ENCODE measurements at places on chromosomes 2 and 18.

- DNase-seq = no peak
These were observed 331.8 kb downstream of the ALK start for GRCh38 chr2:29589440-29590103.

- no peak for DNase-seq
These were observed 230.4 kb upstream of the COPS8 start for GRCh38 chr2:236855176-236855865.

DNA sequence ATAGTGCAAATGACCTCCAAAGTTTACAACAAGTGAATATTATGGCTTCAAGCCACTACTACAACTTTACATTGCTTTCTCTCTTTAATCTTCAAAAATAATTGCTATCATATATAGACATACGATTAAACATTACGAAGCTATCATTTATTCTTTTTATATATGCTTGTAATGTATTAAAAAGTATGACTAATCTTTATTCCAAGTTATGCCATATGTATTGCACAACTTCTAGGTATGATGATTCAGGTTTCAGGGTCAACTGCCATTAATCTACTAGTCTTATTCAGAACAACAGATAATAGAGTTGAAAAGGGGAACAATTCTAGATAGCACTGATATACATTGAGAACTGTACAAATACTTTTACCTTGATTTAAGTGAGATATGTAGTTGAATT, 506.2 kb upstream of the TMEFF2 start:
- no peak for DNase-seq

- no peak for DNase-seq
These were observed 156.1 kb downstream of the DYSF start for GRCh38 chr2:71609441-71609840.

DNA sequence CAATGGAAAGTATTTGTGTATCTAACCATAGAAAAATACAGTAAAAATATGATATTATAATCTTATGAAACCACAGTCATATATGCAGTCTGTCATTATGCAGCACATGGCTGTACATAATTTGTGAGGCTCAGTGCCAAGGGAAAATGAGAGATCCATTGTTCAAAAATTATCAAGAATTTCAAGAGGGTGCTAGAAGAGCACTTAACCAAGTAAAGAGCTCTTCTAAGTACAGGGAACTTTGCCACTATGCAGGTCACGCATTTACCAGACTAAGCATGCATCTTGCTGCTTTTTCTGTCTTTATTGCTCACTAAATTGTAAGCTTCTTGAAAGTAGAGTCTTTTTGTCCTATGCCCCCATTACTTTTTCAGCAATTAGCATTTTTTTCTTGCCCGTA, 438.0 kb downstream of the LRP1B start:
- DNase-seq = no peak

GRCh38 chr2:165497659-165498317, 28.3 kb downstream of the CSRNP3 start:
- DNase-seq = no peak

GRCh38 chr18:78169174-78169864, 810.3 kb upstream of the SALL3 start:
- no peak for DNase-seq

DNA sequence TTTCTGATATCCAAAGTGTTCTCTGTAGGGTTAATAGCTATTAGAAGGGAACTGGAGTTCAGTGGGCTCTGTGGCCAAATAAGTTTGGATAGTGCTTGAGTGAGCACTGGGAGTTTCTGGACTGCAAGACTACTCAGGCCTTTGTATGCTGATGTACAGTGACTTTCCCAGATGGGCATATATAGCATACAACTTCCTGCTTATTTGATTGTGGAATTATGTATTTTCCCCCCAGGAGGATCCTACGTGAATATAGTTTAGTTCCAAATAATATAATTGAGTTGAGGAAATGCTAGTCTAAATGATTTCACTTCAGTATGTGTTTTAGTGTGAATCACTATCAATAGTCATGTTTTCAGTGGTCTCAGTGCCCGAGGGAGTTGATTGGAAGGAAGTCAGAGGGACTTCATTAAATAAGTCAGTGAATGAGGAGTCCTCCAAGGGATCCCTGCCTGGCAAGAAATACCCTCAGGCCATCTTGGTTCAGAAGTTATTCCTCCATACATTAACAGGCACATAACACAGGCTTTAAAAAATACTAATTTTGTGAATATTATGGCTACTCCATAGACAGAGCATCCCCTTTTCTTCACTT, 251.4 kb downstream of the PRKCE start:
- no peak for DNase-seq

GRCh38 chr2:105749583-105750400, 5.1 kb downstream of the NCK2 start:
- no peak for DNase-seq

- DNase-seq = no peak
These were observed 77.6 kb upstream of the ALPP start for GRCh38 chr2:232300894-232301387.

DNA sequence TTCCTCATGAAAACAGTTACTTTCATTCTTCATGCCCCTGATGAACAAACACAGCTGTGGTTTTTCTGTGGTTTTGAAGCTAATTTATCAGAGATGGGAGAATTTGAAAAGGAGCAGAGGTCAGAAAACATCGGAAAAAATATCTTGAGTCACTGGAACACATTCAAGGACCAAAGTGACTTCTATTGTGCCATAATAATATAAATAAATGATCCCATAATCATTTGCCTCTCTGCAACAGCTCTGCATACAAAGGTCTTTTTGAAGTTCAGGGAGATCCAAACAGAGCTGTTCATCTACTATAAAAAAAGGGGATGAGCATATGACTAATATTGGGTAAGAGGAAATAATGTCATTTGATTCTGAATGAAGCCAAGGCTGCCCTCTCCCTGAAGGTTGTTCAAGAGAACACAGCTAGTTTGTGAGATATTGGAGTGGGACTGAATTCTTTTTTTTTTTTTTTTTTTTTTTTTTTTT, 201.3 kb upstream of the GALNT5 start:
- DNase-seq = no peak

DNA sequence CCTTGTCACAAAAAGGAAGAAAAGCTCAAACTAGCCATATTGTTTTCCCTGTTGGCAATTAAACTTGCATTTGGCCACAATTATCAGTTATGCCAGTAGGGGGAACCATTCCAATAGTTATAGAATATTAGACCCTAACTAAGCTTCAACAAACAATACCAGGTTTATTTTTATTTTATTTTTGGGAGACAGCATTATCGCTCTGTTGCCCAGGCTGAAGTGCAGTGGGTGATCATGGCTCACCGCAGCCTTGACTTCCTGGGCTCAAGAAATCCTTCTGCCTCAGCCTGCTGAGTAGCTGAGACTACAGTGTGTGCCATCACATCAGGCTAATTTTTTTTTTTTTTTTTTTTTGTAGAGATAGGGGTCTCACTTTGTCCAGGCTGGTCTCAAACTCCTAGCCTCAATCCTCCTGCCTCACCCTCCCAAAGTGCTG, 102.1 kb downstream of the ATAD2B start:
- DNase-seq = peak; percentile 22

DNA sequence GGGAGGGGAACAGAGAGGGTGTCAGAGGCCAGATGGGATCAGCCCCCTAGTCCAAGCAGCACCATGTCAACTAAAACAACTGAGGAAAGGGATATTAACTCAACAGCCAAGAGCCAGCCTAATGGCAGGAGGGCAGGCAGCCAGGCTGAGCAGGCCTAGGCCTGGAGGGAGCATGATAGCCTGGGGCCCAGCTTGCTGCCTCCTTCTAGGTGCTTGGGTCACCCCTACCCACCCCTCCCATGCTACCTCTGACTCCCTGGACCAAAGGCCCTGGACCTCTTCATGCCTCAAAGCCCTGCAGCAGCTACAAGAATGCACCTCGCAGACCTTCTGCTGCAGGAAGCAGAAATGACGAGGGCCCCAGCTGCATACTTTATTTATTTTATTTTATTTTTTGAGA, 22.1 kb upstream of the TNS1 start:
- DNase-seq = no peak

DNA sequence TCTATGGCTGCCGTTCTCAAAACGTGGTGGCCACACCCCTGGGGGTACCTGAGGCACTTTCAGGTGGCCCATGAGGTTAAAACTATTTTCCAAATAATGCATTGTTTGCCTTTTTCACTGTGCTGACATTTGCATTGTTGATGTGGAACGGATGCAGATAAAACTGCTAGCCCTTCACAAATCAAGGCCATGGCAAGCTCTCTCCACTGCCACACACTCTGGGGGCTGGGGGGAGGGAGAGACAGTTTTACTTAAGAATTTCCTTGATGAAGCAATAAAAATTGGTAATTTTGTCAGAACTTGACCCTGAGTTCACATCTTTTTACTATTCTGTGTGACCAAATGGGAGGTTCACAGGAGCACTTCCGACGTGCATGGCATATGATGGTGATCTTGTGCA, 22.0 kb upstream of the TGIF1 start:
- no peak for DNase-seq

- no peak for DNase-seq
These were observed 136.5 kb downstream of the COPS8 start for GRCh38 chr2:237222178-237222577.

DNA sequence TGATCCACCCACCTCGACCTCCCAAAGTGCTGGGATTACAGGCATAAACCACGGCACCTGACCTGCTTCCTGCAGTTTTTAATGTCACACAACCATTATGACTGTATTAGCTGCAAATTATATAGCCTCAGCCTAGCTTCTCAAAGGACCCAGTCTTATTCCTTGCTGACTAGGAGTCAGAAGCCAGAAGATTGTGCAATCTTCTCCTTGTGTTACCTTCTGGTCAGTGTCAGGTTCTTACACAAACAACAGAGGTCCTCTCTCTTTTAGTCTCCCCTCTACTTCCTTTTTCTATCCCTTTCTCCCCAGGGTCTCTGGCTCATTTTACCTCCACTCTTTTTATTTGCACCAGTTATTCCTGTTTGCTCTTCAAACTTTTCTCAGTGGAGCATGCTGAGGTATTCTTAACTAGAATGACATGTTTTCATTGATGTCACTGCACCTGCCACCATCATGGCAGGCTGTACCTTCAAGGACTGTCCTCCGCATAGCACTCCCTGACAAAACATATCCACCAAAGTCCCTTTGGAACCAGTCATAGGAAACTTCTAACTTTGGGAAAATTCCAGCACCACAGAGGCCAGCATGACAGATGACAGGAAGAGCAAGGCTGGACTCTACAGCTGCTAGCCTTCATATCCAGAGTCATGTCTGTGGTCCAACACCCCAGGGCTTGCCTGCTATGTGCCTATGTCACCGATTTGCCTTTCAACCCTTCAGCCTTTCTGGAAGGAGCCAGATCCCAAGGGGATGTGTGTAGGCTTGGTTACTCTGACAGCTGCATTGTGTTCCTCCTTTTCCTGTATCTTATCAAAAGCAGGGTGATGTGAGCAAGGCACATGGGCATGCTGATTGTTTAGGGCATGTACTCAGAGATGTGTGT, 45.2 kb upstream of the EPC2 start:
- no peak for DNase-seq

DNA sequence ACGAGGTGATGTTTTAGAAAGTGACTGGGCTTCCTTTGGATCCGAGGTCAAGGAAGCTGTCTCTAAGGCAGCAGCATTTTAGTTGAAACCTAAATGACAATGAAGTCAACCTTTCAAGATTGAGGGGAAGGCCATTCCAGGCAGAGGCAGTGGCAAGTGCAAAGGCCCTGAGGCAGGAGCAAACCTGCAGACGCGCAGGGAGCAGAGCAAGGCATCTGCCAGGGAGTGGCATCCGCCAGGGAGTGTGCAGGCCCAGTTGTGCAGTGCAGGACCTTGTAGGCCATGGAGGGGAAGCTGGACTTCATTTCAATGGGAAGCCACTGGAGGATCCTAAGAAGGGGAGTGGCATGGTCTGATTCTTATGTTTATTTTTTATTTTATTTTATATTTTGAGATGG, 154.7 kb upstream of the SIX3 start:
- DNase-seq = no peak

GRCh38 chr18:9619056-9619455, 4.7 kb upstream of the PPP4R1 start:
- DNase-seq = no peak

GRCh38 chr2:72759755-72760154, 66.1 kb downstream of the EXOC6B start:
- DNase-seq = no peak

GRCh38 chr2:77087987-77088414, 434.2 kb downstream of the LRRTM4 start:
- no peak for DNase-seq

DNA sequence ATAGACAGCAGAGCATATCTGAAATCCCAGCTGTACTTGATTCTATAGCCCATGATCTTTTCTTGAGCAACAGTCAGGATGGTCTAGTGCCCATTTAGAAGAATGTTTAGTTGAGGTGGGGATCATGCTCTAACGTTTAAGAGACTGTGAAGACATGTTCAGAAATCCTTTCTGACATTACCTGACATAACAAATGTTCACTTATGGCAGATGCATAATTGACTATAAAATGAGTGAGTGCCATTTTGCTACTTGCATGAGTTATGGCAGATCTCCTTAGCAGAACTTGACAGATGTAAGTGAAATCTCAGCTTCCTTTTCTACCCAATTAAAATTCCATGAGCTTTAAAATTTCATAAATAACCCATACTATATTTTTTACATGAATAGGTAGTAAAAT, 209.5 kb upstream of the MMADHC start:
- DNase-seq = no peak

- no peak for DNase-seq
These were observed 16.2 kb downstream of the INPP4A start for GRCh38 chr2:98460573-98461497.

GRCh38 chr18:14025306-14025940, 106.8 kb downstream of the ZNF519 start:
- DNase-seq = no peak

DNA sequence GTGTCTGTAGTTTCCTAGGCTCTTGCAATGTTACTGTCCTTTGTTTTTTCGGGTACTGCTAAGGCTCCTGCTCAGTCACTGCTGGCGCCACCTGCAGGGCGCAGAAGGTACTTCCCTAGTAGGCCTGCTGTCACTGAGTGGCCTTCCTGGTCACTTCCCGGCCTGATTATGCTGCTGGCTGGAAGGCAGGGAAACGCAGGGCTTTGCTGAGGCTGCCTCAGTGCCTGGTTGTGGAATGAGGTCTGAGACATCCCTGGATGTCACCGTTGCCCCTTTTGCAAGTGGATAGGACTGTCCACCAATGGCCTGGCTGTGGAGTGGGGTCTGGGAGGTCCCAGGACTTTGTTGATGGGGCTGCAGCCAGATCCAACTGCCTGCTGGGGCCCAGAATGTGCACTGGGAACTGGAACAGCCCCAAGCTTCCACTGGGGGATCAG, 13.1 kb downstream of the DAW1 start:
- DNase-seq = peak; percentile 24

GRCh38 chr2:62999905-63000304, 50.7 kb upstream of the OTX1 start:
- no peak for DNase-seq

All from NCI-H526 treated with DMSO at 0.1 percent for 48 hours (cell line).